ENCODE measurements at places on chromosomes 11 and 22. TPM values are rescaled to one million over a fixed set of nuclear protein-coding genes. Genes with fewer than 3 reads are reported as not detected.

AQP11 gene
- total RNA-seq, result 1.0 TPM

PAK1 gene
- total RNA-seq, result 21.8 TPM

MOGAT2 gene
- not detected for total RNA-seq

YPEL1 gene
- 2.0 TPM for total RNA-seq

LRRC75B gene
- total RNA-seq, result 4.1 TPM

A4GALT gene
- 14.6 TPM for total RNA-seq

PATE2 gene
- total RNA-seq, result not detected

OR10A2 gene
- not detected for total RNA-seq

CARNS1 gene
- total RNA-seq, result 9.8 TPM

SCGB2A2 gene
- total RNA-seq, result not detected

KRTAP5-9 gene
- not detected for total RNA-seq

CTSF gene
- total RNA-seq, result 82.8 TPM

BTBD18 gene
- total RNA-seq, result not detected

TREH gene
- not detected for total RNA-seq

KCNC1 gene
- not detected for total RNA-seq

TCF20 gene
- 34.8 TPM for total RNA-seq

BEST1 gene
- 5.8 TPM for total RNA-seq

CHADL gene
- total RNA-seq, result 1.2 TPM

LRRN4CL gene
- 41.5 TPM for total RNA-seq

SOX10 gene
- total RNA-seq, result not detected
